ENCODE measurements at places on chromosomes 6 and 20.

- DNase-seq, result no peak
Measured at GRCh38 chr6:20440296-20440695, 38.6 kb downstream of the E2F3 start.

DNA sequence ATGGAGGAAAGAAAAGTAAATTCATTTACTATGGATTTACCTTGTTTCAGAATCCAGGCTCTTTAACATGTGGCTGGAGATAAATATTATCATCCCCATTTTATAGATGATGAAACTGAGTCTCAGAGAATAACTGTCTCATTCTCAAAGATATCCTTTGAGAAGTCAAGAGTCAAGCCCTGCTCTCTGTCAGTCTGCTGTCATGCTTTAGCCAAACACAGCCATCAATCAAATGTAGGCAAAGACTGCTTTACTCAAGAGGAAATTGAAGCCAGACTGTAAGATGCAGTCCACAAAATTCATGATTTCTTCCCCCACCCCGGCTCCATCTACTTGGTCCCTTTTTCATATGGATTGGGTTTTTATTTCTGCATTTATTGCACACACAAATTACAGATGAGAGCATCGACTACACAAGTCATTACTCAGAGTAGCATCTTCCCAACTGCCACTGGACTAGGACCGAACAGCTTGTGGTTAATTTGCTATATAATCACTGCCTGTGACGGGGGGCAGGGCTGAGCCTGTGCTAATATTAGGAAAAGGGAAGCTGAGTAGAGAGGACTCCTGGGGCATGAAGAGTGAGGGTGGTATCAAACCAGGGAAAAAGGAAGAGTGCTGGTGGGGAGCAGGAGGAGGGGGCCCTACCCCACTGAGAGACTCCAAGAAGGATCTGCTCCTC lies 102.7 kb upstream of the TOP1 start:
- DNase-seq, result no peak

GRCh38 chr6:116974526-116975316 lies 97.7 kb downstream of the RFX6 start:
- no peak for DNase-seq

- no peak for DNase-seq
Measured at GRCh38 chr6:109896341-109896740, 81.8 kb upstream of the GPR6 start.

GRCh38 chr6:35500782-35501181 lies 3.9 kb upstream of the TEAD3 start:
- peak; percentile 4 for DNase-seq

DNA sequence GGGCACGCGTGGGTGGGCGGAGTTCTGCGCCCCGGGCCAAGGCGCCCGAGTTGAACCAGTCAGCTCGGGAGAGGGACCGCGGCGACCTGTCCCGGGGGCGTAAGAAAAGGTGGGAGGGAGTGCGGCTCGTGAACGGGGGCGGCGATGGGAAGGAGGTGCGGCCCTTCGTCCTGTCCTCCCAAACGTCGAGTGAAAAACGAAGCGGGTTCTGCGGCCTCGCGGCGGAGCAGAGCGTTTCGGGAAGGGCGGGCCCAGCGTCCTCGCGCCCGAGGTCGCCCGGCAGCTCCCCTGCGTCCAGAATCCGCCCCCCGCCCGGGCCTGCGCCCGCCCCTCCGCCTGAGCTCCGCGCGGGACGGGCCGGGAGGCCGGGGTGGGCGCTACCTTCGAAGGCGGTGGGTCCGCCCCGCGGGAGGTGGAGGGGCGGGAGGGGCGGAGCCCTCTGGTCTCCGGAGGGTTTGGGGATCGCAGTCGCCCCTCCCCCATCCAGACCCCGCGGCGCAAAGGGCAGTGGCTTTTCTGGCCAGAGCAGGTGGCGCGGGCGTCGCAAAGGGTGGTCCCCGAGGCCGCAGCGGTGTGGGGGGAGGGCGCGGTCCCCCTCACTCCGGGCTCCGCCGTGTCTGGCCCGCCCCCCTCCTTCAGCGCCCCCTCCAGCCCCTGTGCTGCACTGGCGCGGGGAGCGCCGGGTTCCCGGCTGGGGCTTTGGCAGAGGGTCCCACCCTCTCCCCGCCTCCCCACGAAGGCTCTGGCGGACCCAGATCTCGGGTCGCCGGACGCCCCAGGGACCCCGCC lies 838 bp downstream of the STMN3 start:
- no peak for DNase-seq
